RPMI8226 (cell line): ENCODE measurements at places on chromosomes 5 and 9.

DNA sequence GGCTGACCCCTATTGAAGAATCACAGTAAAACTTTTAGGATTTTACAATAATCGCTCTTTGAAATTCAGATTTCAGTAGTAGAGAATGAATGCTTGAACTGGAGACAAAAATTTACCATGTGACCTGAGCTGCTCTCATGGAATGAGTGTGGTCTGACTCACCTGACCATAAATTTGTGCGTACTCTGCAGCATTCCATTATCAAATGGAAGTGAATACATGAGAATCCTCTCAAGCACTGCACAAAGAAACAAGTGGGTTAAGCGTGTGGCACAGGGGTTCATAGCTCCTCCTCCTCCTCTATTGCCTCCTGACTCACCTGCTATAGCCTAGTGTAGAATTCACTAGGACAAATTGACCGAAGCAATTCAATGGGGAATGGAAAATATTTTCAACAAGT, 269.8 kb upstream of the CDH9 start:
- DNase-seq, result no peak

DNA sequence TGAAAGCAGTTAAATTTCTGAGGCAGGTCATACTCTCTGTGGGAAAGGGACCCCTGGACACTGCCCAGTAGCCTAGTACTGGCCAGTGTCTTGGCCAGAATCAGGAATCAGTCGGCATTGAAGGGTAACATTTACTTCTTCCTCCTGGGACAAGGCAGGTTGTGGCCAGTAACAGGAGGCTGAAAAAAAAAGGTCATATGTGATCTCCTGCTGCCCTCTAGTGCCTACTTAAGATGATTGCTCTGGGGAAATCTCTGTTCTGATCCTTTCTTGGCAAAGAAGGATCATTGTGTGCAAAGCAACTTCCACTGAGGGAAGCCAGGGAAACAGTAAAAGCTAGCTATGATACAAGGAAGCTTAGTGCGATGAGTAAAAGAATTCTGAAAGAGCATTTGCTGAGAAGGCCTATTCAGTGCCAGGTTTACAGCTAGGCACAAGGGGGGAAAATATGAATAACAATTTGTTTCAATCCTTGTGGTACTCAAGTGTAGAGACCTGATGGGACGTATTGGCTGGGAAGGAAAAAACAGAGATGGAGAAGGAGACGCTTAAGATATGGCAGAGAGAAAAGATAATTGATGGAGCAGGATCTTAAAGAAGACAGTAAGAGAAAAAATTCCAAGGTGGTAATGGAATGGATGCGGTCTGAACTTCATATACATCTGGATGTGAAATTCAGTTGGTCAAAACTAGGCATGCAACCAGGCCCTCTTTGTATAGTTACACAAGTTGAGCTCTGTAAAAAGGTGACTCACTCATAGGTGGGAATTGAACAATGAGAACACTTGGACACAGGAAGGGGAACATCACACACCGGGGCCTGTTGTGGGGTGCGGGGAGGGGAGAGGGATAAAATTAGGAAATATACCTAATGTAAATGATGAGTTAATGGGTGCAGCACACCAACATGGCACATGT, 25.8 kb upstream of the TRIM32 start:
- peak; percentile 38 for DNase-seq

- DNase-seq, result no peak
Observed at GRCh38 chr9:90869361-90869760, 67.7 kb downstream of the SYK start.

GRCh38 chr5:163089230-163089629, 348.2 kb upstream of the CCNG1 start:
- DNase-seq, result no peak

- no peak for DNase-seq
Observed at GRCh38 chr5:176677209-176677939, 30.1 kb downstream of the TSPAN17 start.
